ENCODE measurements at places on chromosomes 13 and 19.

GRCh38 chr19:18091217-18091608 lies 4.5 kb upstream of the IL12RB1 start:
- no peak for DNase-seq

DNA sequence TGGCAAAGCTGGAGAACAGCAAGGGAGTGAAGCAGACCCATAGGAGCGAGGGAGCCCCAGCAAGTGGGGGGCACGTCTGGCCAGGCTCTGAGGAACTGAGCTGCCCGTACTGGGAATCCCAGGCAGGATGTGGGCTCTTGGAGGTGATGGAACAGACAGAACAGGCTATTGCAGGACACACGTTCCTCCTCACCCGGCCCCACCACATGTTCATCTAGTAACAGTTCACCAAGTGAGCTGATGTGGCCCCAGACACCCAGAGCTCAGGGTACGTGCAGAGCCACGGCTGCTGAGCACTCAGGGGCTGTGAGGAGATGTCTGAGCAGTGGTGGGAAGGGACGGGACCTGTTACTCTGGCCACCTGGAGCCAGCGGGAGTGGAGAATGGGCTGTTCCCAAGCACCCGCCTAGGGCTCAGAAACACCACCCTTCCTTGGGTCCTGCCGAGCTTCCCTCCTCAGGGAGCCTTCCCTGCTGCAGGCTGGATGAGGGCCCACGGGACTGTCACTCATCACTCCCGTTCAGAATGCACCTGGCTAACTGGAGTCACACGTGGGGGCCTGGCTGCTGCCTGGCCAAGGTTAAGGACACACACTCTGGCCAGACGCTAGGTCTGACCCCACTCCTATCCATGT lies 18.4 kb downstream of the ELL start:
- no peak for DNase-seq

DNA sequence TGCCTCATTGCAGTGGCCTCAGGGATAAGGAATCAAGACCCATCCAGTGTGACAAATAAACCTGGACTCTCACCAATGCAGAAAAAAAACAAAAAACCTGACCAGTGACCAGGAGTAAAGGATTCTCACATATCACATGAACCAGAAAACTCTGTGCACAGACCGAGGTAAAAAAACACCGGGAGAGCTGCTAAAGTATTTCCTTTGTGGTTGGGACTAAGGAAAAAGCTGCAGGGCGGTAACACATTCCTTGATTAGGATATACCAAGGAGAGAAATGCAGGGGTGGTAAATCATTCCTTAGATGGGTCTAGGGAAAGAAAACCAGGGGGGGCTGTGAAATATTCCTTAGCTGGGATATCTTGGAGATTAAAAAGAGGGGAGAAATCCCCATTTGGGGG lies 64.8 kb upstream of the ZNF85 start:
- DNase-seq: no peak

GRCh38 chr13:100433475-100433874 lies 155.1 kb downstream of the GGACT start:
- no peak for DNase-seq
